ENCODE measurements at places on chromosomes 7 and 10.
A peak's percentile ranks its signal among the peaks of the same experiment; 100 is the strongest.

DNA sequence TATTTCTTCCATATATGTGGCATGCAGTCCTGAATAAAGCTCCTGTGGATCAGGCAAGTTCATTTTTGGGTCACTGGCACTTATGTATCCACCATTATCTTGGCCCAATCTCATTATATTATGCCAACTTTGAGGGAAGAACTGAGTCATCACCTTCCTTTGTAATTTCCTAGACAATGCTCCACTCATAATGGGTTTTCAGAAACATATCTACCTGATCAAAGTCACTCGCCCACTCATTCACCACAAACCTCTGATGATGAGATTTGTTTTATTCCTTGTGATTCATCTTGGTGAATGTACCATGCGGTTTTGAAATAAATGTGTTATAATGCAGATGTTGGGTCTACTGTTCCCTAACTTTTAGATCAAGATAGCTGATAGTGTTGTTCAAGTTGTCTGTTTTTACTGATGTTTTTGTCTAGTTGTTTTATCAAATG is 525.8 kb downstream of the KIF20B start:
- no peak for DNase-seq

- no peak for DNase-seq
Measured at GRCh38 chr10:129627442-129627841, 160.4 kb downstream of the MGMT start.

GRCh38 chr10:122290833-122291532 is 19.9 kb downstream of the BTBD16 start:
- peak; percentile 66 for DNase-seq

- DNase-seq: no peak
Measured at GRCh38 chr7:157281221-157281998, 55.4 kb upstream of the DNAJB6 start.

GRCh38 chr10:124214610-124215375 is 121.4 kb upstream of the CHST15 start:
- DNase-seq: no peak

DNA sequence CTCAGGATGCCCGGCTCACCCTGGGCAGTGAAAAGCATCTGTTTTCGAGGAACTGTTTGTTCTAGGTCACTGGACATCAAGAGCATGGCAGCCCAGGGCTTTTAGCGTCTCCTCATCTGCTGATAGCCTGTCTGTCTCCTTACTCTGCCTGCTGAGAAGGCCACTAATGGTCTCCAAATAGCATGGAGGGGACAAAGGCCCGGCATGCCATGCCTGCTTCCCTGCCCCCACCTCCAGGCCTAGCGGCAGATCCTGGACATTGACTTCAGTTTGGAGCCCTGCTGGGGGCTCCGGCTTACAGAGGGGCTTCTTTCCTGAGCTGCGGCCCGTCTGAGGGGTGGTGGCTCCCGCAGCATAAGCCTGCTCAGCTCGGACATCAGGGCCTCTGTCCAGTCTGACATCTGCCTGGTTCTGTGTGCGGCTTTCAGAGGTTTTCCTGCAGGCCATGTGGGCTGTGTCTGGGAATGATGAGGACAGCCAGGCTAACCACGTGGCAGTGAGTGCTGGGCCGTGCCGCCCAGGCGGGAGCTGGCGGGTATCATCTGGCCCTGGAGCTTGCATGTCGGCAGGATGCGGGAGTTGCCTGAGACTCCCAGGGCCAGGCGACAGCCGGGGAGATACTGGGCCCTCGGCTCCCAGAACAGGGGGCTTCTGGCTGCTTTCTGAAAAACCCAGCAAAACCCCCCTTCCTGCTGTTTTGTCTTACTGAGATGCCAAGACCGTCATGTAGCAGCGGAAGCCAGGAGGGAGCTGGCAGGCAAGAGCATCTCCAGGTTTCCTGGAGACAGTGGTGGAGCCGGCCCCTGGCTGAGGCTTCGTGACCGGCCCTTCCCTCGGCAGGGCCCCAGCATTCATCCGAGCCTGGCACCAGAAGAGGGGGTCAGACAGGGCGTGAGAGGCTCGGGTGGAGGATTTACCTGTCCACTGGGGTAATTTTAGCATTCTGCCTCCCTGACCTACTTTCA is 9.2 kb downstream of the PFKFB3 start:
- DNase-seq: no peak

DNA sequence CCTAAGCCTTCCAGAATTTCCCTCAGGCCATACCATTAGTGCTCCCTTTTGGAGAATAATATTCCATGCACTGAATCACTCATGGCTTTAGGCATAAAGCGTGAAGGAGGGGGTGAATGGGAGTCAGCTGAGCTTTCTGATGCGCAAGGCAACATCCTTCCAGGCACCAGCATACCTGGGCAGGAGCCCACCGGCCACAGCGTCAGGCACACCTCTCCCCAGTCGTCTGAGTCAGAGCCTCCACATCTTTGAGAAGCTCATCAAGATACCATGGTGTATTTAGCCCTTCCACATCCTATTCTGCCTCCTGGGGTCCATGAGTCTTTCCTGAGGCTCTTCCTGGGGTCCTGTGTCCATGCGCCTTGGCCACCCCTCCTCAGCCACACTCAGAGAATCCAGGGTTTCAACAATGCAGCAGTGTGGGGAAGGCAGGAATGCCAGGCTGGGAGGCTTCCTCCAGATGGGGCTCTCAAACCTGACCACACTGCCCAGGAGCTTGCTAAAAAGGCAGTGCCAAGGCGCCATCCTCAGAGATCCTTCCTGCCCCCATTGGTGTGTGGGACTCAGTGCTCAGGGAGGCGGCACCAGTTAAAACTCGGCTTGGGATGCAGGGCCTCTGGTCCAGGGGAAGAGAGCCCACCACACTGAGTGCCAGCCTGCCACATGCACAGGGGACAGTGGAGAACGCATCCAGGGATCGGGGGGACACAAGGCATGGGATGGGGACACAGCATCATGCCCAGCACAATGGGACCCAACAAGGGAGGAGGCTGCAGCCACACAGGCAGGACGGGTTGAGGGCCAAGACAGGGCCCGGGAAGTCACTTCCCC is 31.6 kb downstream of the RASGEF1A start:
- peak; percentile 28 for DNase-seq

GRCh38 chr7:94615666-94616065 is 40.3 kb downstream of the SGCE start:
- DNase-seq: no peak

DNA sequence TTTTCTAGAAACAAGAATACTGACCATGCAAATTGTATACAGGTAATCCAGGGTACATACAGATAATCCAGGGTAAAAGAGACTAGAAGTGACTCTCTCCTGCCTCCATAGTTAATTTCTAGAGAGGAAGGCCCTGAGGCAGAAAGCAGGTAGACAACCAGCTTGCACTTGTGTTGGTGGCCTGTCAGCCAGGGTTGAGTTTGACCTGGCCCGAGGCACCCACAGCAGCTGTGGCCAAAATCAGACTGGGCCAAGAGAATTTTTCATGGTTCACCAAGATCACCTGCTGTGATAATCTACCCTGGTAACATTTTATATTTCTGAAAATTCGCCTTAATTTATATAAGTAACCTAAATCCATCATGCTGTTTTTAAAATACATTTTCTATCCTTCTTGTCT is 386.5 kb upstream of the ETV1 start:
- DNase-seq: no peak

DNA sequence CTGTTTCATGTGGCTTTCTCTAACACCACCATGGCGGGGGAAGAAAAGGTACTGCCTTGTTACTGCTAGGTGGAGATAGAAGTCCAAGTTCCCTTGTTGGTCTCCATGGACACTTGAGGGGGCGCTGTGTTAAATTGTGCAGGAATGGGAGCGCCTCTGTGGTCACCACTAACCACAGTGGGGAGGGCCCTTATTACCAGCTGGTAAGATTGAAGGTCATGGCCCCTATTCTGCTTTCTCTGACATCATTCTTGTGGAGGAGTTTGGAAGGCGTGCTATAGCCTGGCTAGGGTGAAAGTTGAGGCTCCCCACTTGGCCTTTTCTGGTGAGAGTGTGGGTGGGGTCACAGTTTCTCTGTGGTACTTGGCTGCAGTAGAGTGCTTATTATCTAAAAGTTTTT is 14.9 kb upstream of the MXI1 start:
- no peak for DNase-seq

DNA sequence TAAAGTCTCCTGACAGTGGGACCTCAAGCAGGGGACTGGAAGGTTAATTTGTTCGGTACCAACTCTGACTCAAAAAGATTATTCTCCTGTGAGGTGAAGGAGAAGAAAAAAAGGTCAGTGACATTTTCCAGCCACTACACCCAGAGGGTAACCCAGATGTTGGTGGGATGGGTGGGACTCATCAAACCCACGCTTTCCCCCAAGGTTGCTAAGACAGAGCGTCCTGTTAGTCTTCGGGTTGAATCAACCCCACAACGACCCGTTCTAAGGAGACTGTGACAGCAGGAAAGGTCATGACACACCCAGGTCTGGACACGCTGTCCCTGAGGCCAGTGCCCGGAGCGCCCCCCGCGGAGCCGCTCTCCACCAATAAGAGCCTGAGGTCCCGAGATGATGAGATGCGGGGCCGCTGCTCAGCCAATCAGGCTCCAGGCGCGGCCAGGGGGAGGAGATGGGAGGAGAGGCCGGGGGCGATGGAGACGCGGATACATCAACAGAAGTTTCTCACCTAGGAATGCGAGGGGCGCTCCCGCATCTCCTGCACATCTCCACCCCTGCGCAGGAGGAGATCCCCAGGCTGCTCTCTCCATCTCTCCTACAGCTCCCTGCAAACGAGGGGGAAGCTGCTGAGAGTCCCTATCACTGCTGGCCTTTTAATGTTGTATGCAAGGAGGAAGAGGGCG is at the start of gene WNT16:
TSS of gene WNT16 (plus strand) at position 493 of the 683 bp plus-strand sequence. CDS start 293 bp downstream, outside the sequence.
- no peak for DNase-seq

- DNase-seq: no peak
Measured at GRCh38 chr10:128061306-128062300, 64.6 kb downstream of the MKI67 start.

GRCh38 chr7:8386926-8387550 is 46.4 kb upstream of the NXPH1 start:
- no peak for DNase-seq

Measured in ureter (tissue), 1 donor.